Fibroblast of pulmonary artery (primary cell): ENCODE measurements at places on chromosomes 4 and X.

- DNase-seq, result peak; percentile 24
Observed at GRCh38 chr4:3657902-3658529, 108.2 kb upstream of the ADRA2C start.

DNA sequence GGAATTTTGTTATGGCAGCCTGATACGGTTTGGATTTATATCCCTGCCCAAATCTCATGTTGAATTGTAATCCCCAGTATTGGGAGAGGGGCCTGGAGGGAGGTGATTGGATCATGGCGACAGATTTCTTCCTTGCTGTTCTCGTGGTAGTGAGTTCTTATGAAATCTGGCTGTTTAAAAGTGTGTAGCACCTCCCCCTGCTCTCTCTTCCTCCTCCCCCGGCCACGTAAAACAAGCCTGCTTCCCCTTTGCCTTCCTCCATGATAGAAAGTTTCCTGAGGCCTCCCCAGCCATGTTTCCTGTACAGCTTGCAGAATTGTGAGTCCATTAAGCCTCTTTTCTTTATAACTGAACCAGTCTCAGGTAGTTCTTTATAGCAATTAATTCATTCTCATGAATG, 37.9 kb downstream of the SUPT20HL2 start:
- no peak for DNase-seq

DNA sequence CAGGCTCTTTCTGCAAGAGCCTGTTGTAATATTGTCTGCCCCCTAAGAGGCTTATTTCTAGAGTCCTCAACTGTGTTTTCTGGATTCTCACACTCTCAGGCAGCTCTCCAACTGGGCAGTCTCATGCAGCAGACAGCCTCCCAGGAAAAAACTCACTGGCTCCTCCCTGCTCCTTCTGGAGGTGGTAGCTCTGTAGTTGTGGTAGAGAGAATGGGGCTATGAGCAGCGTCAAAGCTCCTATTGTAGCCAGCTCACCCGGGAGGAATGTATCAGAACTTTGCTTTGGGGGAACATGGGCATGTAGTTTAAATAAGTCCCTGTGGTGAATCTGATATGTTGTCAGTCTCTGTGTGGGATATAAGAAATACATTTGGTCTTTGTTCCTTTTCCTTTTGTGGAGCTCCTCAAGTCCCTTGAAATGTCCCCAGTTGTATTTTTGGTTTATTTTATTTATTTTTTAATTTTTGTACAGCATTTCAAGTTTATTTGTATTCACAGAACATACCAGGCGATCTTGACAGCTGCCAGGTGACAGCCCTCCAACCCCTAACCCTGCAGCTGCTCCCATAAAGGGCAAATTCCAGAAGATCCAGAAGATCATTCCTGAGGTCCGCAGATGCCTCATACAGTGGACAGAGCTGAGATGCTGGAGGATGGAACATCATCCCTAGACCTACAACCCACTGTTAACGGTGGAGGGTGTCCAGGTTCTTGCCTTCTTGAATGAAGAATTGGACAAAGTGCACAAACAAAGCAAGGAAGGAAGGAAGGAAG, 45.7 kb downstream of the TRIM61 start:
- DNase-seq, result no peak

DNA sequence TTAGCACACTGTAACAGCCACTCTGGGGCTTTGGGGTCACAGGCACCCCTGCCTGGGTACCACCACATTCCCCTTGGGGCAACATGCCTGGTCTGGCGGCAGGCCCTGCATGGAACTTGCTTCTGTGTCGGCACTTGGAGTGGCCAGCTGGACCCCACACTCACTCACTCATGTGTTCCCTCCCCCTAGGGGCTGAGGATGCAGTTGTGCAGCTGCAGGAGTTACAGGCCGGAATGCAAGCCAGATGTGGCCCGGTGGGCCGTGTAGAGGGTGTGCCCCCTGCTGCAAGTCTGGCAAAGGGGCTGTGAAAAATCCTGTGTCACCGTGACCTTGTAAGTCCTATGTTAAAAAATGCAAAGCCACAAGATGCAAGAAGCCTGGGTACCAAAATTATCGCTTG, 34.2 kb downstream of the ATXN3L start:
- no peak for DNase-seq

DNA sequence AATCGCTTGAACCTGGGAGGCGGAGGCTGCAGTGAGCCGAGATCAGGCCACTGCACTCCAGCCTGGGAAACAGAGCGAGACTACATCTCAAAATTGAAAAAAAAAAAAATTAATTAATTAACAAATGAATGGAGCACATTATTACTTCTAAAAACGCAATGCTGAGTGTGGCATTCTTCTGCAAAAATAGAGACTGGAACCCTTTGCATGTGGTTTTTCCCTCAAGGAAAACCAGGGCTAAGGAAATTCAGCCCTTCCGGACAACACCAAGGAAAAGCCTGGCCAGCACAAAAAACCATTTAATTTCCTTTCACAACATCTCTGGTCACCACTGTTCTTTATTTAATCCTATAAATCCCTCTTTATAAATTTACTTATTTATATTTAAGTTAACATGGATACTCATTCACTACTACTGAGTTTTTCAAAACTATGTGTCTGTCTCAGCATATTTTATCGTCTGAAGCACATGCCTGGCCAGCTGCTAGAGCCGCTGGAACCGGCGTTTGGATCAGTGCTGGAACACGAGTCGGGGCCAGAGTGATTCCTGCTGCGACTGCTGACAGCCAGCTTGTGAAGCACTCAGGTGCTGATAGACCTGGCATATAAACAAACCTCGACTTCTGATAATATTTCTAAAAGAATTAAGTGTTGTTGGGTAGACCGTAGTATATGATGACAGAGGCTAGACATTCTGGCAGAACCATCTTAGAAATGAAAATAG, 84.5 kb upstream of the WWC2 start:
- DNase-seq, result no peak

DNA sequence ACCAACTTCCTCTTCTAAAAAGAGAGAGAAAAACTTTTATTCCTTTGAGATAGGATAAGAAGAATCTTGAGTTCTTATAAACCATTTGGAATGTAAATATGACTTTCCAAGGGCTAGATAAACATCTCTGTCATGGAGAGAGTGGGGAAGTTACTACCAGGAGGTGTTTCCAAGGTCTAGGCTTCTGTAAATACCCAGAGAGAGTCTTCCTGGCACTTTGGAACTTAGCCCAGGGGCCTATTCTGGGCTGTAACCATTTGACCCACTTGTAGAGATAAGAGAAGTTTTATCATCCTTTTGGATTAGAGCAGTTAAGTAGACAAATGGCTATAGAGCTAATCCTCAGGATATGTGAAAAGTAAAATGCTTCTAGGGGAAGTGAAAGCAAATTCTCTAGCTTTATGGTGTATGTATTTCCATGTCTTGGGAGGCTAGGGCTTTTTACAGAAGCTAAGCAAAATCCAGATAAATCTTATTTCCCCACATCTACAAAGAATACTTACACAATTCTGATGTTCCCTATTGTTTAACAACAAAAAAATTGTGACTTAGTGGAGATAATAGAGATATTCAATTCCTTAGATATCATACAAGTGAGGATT, 51.1 kb downstream of the MCUB start:
- DNase-seq, result peak; percentile 4

- DNase-seq, result no peak
Observed at GRCh38 chrX:37653397-37654085, 32.0 kb upstream of the XK start.

GRCh38 chrX:68419975-68420374, 13.3 kb downstream of the OPHN1 start:
- no peak for DNase-seq

DNA sequence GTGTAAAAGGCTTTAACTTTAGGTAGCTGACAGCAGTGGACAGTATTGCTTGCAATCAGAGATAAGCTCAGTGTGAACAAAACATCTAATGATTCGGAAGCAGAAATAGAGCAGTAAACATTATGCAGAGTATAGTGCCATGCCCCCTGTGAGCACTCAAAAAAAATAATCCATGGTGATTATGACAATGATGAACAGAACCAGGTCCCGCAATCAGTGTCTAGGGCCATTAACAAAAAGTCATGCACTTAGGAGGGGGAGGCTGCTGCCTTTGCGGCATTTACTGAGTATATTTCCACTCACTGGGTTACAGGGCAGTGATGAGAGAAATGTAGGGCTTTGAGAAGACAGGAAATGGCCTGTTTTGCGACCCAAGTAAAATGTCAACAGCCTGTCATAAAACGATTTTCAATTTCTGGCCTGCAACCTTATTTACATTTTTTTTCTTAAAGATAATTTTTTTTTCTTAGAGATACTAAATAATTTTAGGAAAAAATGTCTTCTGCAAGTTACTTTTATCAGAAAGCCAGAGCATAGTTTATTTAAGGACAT, 27.3 kb upstream of the NEIL3 start:
- DNase-seq, result no peak

GRCh38 chr4:169092889-169093522, 83.0 kb upstream of the CBR4 start:
- no peak for DNase-seq

GRCh38 chrX:15391850-15392249, 7.6 kb upstream of the VEGFD start:
- DNase-seq, result no peak

- no peak for DNase-seq
Observed at GRCh38 chrX:76987381-76987780, 459.8 kb upstream of the FGF16 start.

- DNase-seq, result no peak
Observed at GRCh38 chr4:78721747-78722146, 54.4 kb upstream of the BMP2K start.

- DNase-seq, result peak; percentile 57
Observed at GRCh38 chr4:145154573-145154972, 25.8 kb downstream of the OTUD4 start.

DNA sequence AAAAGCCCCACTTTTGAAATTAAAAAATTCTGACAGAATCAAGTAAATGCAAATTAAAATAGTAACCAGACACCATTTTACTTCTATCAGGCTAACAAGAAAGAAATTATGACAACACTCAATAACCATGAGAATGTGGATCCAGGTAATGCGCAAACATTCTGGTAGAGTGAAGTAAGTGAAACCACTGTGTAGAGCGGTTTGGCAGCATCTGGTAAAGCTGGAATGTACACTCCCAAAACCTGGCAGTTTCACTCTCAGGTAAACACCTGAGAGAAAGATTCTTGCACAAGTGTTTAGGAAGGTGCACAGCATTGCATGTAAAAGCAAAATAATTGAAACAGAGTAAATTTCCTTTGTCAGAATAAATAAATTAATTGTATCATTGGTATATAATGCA, 81.8 kb downstream of the TRIML1 start:
- no peak for DNase-seq

GRCh38 chrX:74179990-74180389, 124.0 kb upstream of the ZCCHC13 start:
- DNase-seq, result no peak

DNA sequence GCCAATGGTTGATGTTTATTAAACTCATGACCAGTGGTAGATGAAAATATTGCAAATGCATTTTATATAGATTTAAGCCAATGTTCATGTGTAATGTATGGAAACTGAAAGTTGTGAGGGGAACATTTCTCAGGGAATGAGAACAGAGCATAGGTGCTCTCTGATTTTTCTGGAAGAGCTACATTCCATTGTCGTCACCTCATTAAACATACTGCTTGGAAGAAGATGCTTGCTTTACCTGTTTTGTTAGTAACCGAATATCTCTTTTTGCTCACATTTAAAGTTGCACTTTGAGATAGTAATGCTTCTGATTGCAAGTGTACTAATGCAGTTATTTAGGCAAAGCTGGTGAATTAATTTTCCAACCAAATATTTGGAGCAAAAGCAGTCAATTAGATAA, 93.8 kb upstream of the CLCN4 start:
- DNase-seq, result no peak

DNA sequence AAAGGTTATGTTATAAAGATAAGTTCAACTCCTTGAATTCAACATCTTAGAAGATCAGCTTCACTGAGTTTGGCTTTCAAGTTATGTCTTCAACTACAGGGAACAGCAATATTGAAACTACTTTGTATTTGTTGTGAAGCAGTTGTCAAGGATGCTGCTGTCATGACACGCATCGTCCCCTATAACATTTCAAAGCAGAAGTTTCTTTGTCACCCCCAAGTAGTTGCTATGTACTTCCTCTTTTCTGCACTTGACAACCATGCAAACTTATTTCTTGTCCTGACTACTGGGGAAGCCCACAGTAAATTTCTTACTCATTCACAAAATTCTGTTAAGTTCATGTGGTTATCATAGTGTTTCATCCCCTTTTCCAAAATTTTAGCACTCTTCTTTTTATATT, 14.3 kb downstream of the ANTXR2 start:
- DNase-seq, result no peak

- DNase-seq, result no peak
Observed at GRCh38 chr4:173575482-173576152, 45.6 kb upstream of the HAND2 start.

DNA sequence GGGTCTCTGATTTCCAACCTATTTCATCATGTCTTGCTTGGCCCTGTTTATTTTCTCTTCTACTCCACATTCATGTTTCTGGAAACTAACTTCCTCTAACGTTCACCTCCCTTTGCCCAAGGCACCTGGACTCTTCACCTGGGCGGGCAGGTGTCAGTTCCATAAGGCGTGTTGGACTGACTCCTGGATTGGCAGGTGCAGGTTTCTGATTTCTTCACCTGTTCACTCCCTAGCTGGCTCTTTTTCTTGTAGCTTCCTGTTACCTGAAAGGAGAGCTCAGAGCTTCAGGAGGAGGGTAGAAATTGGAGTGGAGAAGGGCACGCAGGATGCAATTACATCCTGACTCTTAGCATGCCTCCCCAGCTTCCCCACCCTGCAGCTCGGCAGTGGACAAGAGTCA, 350.8 kb upstream of the KLF3 start:
- no peak for DNase-seq

- DNase-seq, result no peak
Observed at GRCh38 chr4:8323947-8324555, 54.5 kb downstream of the HTRA3 start.

DNA sequence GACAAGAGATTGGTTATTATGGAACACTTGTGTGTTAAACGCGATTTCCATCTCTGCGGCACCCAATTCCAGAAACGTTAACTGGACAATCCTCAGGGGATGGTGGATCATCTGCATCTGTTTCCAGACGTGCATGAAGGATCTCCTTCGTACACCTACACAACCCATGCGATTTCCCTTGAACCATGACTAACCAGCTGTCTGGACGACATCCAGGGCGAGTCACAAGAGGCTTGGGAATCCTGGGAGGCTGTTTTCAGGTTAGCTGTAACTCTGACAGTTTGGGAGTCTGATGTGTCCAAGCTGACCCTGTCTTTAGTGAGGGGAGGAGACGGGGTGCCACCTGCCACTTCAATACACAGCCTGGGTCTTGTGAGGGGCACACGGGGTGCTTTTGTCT, 84.5 kb downstream of the GATB start:
- peak; percentile 74 for DNase-seq

DNA sequence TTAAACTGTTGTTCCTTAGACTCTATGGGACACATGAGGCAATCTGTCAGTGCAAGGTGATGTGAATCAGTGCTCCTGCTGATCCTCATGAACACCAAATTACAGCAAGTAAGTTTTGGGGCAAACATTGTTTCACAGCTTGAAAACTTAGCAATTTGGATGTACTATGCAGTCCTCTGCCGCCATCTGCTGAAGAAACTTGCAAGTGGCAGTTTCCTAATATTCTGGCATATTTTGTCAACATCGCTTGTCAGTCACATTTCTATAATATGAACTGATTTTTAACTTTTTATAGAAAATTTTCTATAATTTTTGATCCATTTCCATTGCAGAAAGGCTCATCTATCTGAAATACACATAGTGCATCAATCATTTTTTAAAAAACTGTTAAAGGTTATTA, 56.3 kb downstream of the ZAR1 start:
- peak; percentile 63 for DNase-seq
